ENCODE measurements at places on chromosomes 5 and 9.

GRCh38 chr9:89000973-89001916 lies 10.0 kb downstream of the S1PR3 start:
- no peak overlapping the region for H3K27ac ChIP-seq
- no peaks in the 10 kb centered on the region for H3K36me3 ChIP-seq
- H3K4me1 ChIP-seq, result peaks cover 22% of the 10 kb centered on the region
- H3K27me3 ChIP-seq, result no peaks in the 10 kb centered on the region
- H3K4me3 ChIP-seq, result no peak overlapping the region
- DNase-seq, result peak; percentile 95

DNA sequence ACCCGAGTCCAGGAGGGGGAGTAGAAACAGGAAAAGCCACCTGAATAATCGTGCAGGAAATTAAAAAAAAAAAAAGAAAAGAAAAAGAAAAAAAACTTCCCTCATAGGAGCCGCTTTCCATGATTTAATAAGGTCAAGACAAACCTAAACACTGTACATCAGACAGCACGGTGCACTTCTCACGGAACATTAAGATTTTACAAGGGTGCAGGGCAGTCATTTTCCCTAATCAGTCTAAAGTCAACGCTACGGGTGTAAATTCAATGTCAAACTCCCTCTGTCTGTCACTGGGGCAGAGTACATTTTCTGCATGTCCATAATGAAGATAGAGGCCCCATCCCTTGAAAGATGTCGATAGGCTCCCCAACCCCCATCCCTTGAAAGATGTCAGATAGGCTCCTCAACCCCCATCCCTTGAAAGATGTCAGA lies 139.7 kb downstream of the TSSK1B start:
- DNase-seq, result no peak
- H3K27me3 ChIP-seq, result no peaks in the 10 kb centered on the region
- H3K27ac ChIP-seq, result peak overlapping the region; percentile 78
- peak overlapping the region; percentile 63 for H3K4me3 ChIP-seq
- H3K4me1 ChIP-seq, result peaks cover 6% of the 10 kb centered on the region

DNA sequence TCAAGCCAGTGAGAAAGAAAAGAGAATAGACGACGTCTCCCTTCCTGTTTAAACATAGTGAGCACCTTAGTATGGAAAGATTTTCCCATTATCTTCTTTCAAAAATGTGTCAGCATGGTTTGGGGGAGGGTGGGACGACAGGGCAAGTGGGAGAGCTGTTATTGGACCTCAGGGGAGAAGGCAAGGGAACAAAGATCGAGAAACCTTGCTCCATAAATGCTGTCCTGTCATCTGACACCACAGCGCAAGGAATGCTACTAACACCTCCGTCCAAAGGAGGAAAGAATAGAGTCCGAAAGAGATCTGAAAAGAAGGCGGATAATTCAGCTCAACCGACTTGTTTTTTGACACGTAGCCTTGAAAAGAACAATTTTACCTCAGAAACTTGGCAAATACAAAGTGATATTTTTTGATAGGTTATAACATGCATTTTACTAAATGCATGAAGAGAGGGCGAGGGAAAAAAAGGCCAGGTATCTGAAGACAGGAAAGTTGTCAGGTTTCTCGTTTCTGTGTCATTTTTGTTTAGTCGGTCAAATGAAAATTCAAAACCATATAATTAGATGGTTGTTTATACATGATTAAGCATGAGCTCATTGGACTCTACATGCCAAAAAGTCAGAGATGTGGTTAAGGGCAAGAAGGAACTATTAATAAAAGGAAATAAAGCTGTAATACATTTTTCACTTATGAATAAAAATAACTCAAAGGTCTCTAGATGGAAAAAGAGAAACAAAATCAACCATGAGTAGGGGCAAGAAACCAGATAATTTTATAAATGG lies 155.7 kb downstream of the GLIS3 start:
- DNase-seq, result peak; percentile 16
- H3K4me3 ChIP-seq, result no peak overlapping the region

DNA sequence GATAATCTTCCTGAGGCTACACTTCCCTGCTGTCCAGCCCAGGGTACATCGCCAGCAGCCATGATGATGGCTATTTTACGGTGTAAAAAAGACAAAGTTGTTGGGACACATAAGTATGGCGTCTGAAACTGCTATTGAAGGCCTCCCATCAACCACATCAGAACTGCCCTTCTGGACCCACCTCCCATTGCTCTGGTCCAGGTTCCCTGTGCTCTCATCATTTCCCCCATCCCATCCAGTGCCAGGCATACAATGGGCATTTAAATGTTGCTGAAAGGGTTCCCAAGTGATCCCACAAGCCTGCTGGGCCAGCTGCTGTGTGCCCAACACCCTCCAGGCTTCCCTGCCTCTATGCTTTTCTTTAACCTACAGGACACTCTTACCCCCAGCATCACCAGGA lies 10.6 kb downstream of the IL9 start:
- H3K4me1 ChIP-seq, result no peaks in the 10 kb centered on the region
- H3K27ac ChIP-seq, result no peak overlapping the region
- DNase-seq, result no peak
- no peaks in the 10 kb centered on the region for H3K36me3 ChIP-seq
- no peak overlapping the region for H3K4me3 ChIP-seq
- H3K27me3 ChIP-seq, result no peaks in the 10 kb centered on the region

GRCh38 chr5:118326481-118327045 lies 661.8 kb downstream of the DTWD2 start:
- H3K4me1 ChIP-seq, result no peaks in the 10 kb centered on the region
- DNase-seq, result no peak
- no peaks in the 10 kb centered on the region for H3K36me3 ChIP-seq
- H3K27me3 ChIP-seq, result no peaks in the 10 kb centered on the region

GRCh38 chr9:108913391-108913790 lies 20.5 kb downstream of the ELP1 start:
- no peaks in the 10 kb centered on the region for H3K36me3 ChIP-seq
- no peak overlapping the region for H3K27ac ChIP-seq
- no peak overlapping the region for H3K4me3 ChIP-seq
- H3K4me1 ChIP-seq, result no peaks in the 10 kb centered on the region
